ENCODE measurements at places on chromosomes 7 and 10.
A peak's percentile ranks its signal among the peaks of the same experiment; 100 is the strongest.

- peak; percentile 65 for DNase-seq
Measured at GRCh38 chr10:71776481-71776925, 3.2 kb upstream of the VSIR start.

DNA sequence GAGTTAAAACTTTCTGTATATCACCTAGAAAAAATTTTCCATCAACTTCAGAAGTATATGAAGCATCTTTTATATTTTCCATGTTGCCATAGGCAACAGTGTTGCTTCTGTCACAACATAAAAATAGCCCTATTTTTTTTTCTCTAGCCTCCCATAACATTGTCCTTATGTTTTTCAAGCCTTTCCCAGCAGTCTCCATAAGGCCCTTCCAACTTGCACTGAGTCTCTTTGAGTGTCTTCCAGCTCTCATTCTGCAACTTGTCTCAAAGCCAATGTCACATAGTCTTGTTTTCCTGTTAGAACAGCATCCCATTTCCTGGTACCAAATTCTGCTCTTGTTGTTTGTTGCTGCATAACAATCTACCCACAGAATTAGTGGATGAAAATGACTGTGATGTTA, 1055.5 kb upstream of the GHITM start:
- DNase-seq, result no peak

DNA sequence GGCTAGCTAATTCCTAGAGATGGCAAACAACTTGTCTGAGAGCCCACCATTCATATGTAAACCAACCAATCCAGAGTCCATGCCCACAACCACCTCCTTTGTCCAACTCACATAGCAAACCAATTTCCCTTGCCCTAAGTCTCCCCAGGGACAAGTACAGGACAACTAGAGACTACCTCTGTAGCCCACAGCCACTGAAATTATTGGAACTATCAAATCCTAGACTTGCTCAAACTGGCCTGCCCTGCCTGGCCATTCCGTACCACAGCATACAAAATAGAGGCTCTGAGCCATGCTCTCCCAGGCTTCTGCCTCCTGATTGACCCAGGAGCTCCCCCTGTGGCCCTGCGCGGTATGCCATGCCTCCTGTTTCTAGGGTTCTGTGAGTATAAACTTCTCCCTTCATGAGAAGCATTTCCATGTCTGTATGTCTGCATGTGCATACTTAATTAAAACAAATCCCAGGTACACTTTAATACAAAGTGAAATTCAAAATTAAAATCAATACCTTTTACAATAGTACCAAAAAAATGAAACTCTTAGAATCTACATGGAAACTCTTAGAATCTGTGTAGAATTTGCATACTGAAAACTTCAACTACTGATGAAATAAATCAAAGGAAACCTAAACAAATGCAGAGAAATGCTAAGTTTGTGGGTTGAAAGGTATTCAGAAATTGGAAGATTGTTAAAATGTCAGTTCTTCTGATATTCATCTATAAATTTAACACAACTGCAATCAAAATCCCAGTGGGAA, 4.0 kb upstream of the HECW1 start:
- peak; percentile 44 for DNase-seq

- no peak for DNase-seq
Measured at GRCh38 chr7:110647266-110647665, 443.7 kb upstream of the LRRN3 start.

GRCh38 chr10:44322137-44322536, 62.8 kb downstream of the CXCL12 start:
- no peak for DNase-seq

GRCh38 chr10:12628964-12629766, 279.8 kb downstream of the CAMK1D start:
- no peak for DNase-seq

DNA sequence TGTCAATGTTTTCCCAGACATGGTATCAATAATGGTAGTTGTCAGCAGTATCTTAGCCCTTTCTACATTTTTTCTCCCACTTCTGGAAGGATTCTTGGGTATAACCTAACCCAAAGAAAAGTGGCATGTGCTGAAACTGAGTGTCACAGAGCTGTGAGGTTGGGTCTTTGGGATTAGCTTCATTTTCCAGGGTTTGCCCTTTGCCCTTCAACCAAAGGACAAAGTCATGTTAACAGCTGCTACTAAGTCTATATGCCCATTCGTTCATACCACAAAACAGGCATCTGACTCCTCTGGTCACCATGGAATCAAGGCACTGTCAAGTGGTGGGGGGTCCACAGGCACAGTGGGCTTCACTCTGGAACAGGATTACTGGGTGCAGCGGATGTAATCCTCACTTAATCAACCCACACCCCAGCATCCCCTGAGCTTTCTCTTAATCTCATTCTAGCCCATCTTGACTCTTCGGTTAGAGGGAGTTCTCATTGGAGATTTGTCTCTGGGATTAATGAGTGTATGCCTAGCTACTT, 29.1 kb downstream of the CTAGE6 start:
- no peak for DNase-seq

- DNase-seq, result no peak
Measured at GRCh38 chr7:18123508-18124239, 96.0 kb upstream of the PRPS1L1 start.

- no peak for DNase-seq
Measured at GRCh38 chr7:143973870-143974416, 19.3 kb downstream of the OR2F1 start.

DNA sequence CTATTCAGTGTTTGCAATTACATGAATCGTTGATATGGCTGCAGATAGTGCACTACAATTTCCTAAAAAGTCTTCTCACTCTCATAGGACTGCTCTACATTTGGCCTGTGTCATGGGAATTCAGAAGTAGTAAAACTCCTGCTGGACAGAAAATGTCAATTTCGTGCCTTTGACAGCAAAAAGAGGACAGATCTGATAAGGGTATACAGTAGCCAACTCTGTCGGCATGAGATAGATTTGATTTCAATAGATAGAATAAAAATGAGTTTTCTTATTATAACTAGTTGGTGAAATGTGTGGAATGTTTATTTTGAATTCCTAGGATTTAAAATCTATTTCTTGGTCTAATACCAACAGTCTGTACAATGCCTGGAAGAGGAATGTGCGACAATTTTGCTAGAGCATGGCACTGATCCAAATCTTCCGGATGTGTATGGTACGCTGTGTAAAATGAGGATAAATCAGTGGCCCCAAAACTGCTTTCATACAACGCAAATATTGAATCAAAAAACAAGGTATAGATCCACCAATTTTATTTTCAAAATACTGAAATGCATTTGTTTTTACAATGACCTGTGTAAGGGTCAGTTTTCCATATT, 133.5 kb upstream of the CDK13 start:
- no peak for DNase-seq

- no peak for DNase-seq
Measured at GRCh38 chr7:103577059-103577458, 131.1 kb upstream of the SLC26A5 start.

- peak; percentile 85 for DNase-seq
Measured at GRCh38 chr7:24896031-24896501, 83.9 kb downstream of the OSBPL3 start.

DNA sequence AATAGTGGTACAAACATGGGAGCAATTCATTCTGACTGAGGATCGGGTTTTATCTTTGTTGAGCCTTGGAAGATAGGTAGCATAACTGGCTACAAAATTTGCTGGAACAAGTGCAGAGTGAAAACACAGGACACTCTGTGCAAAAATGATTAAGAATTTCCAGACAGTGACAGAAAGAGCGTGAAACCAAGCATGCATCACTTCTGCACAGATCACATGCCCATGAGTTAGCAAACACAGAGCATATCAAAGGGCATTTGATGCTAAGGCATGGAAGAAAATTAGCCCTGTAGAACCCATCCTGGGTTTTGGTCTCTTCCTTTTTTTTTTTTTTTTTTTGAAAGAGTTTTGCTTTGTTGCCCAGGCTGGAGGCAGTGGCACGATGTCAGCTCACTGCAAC, 28.3 kb downstream of the TECTB start:
- no peak for DNase-seq

DNA sequence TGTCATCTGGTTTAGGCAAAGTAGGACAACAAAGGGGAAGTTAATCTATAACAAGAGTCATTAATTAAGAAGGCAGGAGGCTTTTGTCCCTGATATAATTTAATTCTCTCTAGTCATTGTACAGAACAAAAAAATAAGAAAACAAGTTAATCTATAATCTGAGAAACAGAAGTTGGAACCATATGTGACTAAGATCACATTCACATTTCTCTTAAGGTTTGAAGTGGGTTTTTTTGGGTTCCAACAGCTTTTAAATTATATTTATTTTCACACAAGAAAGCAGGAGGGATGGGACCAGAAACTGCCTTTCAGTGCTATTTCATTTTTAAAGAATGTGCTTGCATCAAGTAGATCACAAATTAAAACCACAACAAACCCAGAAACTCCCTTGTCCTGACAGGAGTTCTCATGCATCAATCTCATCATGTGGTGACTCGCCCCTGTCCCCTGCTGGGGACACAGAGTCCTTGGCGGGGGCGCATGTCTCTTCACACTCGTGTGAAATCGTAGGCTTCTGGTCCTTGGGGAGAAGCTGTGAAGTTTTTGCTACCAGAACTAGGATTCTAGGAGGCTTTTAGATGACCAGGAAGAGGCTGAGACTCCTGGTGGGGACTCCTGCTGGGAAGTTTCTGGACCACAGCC, 10.1 kb upstream of the OPN4 start:
- DNase-seq, result no peak

GRCh38 chr10:63496561-63496960, 24.6 kb upstream of the REEP3 start:
- no peak for DNase-seq

DNA sequence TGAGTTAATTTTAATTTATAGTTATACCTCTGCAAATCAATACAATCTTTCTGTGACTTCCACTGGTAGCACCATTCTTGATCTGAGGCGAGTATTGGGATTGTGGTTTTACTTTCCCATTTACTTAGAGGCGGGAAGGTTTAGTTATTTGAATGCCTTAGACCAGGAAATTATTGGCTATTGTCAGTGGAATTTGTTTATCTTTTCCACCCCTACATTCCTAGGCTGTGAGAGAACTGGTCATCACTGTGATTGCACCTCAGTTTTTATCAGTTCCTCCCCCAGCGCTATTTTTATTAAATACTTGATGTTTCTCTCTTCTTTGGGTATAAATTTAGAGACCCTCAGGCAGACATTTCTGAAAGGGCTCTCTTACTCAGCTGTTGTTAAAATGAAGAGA, 29.9 kb downstream of the CDK14 start:
- no peak for DNase-seq

DNA sequence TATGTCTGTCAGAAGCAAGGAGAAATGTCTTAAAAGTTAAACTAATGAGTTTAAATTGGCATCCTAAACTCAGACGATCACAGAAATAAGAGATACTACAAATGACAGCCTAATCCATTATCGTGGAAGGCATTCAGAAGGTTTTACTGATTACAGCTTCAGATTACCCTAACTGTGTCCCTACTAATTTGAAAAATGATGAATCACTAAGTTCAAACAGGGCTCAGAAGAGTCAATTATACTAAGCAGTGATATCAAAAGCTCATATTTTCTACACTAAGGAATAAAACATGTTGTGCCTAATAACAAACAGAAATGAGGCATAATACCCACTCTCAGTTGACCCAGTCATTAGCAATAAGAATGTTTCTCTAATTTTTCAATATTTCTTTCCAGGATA, 152.0 kb upstream of the NRBF2 start:
- DNase-seq, result no peak

DNA sequence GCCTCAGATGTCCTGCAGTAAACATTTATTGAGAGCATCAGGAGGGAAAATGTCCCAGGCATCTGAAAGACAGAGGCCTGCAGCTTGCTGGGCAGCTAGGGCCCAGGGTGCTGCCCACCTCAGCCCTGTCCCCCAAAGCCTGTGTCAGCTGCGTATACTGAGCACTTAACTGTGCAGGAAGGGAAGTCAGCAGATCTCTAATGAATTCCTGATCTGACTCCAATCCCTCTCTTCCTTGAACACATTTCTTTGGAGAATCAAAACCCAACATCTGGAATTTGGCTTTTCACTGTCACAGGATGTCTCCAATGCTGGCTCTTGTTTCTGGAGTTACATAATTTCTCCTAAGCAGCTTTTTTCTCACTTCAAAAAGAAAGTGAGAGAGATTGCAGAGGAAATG, 364.7 kb upstream of the NFE2L3 start:
- no peak for DNase-seq

- no peak for DNase-seq
Measured at GRCh38 chr7:144936314-144936713, 100.5 kb upstream of the TPK1 start.

DNA sequence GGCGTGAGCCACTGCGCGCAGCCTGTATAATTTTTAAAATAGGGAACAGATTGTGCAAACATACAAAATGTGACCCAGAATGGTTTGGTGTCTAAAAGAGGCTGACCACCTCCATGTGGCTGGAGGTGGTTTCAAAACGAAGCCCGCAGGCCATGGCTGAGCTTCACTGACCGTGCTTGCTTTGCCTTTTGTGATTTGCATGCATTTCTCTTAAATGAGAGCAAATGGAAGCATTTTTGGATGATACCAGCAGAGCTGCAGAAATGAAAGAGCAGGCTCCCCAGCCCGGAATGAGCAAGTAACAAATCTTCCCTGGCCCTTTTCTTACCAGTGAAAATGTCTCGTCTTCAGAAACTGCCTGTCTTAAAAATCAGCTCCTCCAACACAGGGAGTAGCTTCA, 239.9 kb downstream of the CAMK1D start:
- no peak for DNase-seq

DNA sequence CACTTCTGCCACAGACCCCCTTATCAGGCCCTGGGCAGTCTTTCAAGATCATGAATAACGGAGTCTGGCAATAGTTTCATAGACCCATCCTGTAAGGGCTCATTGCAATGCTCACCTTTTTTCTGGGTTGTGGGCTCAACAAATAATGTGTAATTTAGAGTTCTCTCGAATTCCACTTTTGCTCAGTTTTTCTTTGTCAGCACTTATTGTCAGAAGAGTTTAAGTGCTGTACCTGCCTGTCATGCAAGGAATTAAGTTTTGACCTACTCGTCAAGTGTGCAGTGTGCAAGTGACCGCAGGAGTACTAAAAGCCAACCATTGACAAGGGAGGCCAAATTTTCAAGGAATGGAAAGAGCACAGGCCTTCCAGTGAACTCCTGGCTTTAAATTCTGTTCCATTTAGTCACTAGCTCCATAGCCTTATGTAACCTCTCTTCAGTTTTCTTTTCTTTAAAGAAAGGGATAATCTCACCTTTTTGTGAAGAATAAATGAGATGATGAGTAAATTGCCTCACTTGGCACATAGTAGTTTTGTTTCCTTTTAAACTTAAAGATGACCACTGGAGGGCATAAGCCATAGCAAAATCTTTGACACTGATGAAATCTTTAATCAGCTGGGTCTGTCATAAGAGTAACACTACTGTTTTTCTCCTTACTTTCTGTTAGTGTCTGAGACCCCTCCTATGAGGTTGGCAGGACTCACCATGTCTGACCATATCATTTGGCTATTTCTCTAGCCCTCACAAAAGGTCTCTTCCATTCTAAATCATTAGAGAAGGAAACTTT, 313.3 kb downstream of the TYW1 start:
- no peak for DNase-seq

- DNase-seq, result no peak
Measured at GRCh38 chr10:70889291-70889690, 926 bp upstream of the PCBD1 start.

- no peak for DNase-seq
Measured at GRCh38 chr7:45390731-45391130, 183.4 kb upstream of the ADCY1 start.

Measured in inflammatory macrophage (primary cell).